ENCODE measurements at places on chromosomes 1 and 21.
A peak's percentile ranks its signal among the peaks of the same experiment; 100 is the strongest.

- DNase-seq = no peak
Observed at GRCh38 chr21:46649356-46649755, 13.9 kb downstream of the PRMT2 start.

DNA sequence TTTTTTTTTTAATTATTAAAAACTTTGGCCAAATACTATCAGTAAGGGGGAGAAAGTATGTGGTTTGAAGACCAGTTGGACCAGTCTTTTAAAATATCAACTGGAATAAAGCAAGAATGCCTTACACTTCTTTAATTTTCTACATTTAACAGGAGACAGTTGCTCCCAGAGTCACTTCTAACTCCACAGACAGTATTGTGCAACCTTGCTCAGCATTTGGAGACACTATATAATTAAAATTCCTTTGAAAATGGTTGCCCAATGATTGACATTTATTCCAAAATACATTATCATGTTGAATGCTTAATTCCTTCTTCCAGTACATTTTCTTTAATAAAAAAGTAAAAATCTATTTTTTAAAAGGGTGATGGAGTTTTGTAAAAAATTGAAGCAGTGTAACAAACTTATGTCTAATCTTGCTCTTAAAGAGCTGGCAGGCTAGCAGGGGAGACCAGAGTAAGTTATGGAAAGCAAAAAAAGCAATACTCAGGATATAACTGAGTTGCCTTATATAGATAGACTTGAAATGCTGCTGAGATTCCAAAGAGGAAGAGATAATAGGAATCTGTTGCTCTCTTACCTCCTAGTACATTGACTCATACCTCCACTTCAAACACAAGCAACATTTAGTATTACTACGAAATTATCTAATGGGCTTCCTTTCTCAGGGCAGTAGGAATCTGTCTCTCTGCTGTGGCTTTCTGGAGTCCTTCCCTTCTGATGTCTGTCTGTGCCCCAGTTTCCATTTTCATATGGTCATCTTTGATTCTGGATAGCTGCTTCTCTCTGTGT is 69.7 kb upstream of the RGL1 start:
- no peak for DNase-seq

- DNase-seq = peak; percentile 27
Observed at GRCh38 chr21:44012474-44013379, 618 bp downstream of the TRAPPC10 start.

DNA sequence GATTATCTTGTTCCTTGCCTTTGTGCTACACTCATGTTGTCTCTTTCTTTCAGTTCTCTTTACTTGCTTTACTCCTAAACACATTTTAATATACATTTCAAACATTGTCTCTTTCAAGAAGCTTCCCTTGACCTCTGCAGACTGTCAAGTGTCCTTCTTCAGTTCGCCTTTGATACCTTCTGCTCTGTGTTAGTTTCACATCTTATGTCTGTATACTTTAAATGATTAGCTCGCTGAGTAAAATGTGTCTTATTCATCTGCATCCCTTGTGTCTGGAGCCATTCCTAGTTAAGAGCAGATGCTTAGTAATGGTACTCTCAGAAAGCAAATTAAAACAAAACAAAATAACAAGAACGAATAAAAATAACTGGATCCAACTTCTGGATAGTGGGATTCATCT is 303.3 kb downstream of the S1PR1 start:
- peak; percentile 33 for DNase-seq

- no peak for DNase-seq
Observed at GRCh38 chr1:185441605-185442004, 124.6 kb upstream of the IVNS1ABP start.

- DNase-seq = no peak
Observed at GRCh38 chr1:3852091-3852490, 4.9 kb downstream of the CEP104 start.

- DNase-seq = no peak
Observed at GRCh38 chr1:206049293-206049692, 3.7 kb upstream of the RHEX start.

DNA sequence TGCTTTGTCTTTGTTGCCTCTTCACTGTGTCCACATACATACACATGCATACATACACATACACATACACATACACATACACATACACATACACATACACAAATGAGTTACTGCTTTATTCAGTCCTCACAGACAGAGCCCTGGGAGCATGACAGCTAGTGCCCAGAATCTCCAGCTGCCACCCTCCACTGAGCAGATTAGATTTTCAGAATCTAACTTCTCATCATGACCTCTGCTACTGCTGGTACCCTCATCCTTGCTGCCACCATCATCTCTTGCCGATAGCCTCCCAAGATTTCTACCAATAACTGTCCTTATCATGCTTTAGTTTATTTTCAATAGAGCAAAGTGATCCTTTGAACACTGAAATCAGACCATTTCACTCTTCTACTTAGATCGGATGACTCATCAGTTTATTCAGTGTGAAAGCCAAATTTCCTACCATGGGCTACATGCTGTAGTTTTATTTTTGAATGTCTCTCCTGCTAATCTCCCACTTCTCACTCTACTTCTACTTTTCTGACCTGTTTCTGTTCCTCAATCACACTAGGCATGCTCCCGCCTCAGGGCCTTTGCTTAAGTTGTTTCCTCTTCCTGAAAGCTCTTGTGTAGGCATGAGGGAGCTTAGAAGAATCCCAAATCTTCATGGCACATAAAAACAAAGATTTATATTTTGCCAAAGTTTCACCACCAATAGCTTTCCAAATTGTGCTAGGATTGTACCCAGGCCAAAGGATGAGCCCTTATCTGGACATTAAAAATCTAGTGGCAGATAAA is 43.0 kb downstream of the ATP6V1G3 start:
- DNase-seq = no peak

GRCh38 chr21:31337996-31338907 is 5.8 kb downstream of the TIAM1 start:
- DNase-seq = no peak

- DNase-seq = no peak
Observed at GRCh38 chr1:145747398-145748247, 28.3 kb downstream of the CD160 start.

GRCh38 chr1:228047183-228047466 is 35.4 kb upstream of the ARF1 start:
- no peak for DNase-seq

GRCh38 chr1:15584489-15585363 is at the start of gene AGMAT:
Gene AGMAT, minus strand, starts transcription at chr1:15585051. Its CDS starts 84 bp downstream, at chr1:15584967.
- DNase-seq = peak; percentile 68

GRCh38 chr1:65213271-65214023 is 65.4 kb downstream of the AK4 start:
- DNase-seq = no peak

DNA sequence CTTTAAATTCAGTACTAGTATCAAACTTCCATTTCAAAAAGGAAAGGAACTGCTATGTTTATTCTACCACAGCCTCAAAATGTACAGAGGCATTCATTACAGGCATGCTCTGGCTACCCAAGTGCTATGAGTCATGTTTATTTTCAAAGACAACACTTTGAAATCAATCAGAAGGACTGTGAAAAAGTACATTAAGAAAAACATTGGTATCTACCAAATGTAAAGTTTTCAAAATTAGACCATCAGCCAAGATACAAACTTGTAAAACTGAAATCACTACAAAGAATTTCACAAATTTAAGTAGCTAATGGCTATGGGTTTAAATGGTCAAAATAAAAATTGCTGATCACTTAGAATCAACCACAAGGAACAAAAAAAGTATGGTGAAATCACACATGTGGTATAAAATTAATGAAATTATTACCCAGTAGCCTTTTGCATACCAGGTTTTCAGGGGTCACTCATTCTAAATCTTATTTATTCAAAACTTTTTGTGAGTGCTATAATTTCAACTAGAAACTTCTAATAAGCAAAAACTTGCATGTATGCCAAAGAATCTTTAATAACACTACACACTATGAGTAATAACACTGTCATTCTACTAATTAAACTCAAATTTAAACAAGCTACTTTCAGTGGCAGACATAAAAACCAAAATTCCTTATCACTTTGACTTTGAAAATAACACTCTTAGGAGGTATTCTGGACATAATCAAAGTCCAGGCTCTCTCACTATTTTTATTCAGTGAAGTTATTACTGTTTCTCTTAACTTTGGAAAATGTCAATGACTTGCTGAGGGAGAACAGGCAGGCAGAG is 49.2 kb downstream of the ENAH start:
- DNase-seq = no peak

- DNase-seq = no peak
Observed at GRCh38 chr1:113253187-113253586, 137.1 kb upstream of the MAGI3 start.

- no peak for DNase-seq
Observed at GRCh38 chr1:70017770-70018169, 187.6 kb downstream of the LRRC40 start.

DNA sequence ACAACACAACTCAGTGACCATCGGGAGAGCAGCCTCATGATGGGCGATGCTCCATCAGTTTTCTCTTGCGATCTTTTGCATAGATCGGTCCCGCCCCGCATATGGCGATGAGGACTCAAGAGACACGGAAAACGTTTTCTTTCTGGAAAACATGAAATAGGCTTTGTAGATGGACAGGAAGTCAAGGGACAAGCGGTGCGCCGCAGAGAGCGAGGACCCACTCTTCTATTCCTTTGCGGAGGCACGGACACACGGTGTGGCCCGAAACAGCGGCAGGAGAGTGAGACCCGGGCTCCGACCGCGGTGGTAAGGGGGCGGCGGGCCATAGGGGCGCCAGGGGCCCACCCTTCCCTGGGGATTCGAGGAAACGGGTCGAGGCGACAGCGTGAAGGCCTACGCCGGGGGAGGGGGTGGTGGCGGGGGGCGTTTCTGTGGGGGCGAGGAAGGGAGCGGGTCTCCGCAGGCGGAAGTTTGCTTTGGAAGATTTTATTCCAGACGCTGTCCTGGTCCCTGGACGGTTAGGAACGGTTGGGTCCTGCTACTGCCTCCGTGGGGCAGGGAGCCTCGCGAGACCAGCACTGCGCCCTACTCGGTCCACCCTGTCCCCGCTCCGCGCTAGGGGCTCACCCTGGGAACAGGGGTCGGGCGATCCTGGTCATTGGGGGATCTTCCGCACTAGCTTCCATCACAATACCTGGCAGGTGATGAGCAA is 796 bp upstream of the TDRKH start:
- peak; percentile 32 for DNase-seq

- DNase-seq = no peak
Observed at GRCh38 chr1:107213225-107213624, 72.4 kb downstream of the NTNG1 start.

DNA sequence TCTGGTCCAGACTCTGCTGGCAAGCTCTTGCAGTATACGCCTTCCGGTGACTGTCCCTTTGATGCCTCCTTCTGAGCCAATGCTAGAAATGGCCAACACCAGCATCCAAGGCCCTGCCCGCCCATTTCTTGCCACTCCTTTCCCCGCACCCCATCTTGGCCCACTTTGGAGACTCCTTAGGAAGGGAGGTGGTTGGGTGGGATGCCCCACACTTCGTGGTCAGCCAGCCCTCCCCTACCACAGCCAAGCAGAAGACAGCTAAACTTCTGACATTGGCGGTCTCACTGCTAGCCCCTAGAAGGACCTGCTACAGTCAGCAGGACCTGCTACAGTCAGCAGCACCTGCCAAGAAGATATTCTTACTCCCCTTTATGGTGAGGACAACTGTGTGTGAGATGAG is 73.5 kb upstream of the CLDN14 start:
- DNase-seq = no peak

DNA sequence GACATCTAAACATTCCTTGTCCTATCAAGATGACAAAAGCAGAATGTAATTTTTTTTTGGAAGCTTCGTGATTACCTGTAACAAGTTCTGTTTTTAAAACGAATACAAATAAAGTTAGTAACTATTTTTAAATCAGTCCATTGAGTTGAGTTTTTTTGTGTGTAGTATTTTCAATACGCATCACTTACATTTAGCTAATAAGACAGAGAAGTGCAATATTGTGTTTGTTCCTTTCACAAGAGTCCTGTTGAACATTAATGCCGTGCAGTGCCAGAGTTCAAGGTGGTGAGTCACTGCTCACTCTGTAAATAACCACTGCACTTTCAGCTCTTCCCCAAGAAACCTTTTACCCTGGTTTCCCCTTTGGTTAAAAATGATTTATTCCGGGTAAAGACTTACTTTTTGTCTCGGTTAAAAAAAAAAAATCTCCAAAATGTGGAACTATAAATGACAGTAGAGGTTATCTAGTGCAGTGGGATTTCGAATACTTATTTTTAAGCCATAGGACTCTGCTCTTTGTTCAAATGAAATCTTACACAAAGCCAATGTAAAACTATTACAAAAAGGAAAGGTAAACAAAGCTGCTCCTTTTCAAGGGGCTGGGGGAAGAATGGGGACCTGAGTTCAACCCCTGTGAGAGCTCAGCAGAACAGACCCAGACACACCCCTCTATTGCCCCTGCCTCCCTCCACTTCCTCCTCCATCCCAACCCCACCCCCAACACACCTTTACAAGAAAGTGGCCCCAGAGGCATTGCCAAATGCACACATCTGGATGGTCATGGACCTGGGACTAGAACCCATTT is 14.8 kb upstream of the NCMAP start:
- DNase-seq = peak; percentile 34

DNA sequence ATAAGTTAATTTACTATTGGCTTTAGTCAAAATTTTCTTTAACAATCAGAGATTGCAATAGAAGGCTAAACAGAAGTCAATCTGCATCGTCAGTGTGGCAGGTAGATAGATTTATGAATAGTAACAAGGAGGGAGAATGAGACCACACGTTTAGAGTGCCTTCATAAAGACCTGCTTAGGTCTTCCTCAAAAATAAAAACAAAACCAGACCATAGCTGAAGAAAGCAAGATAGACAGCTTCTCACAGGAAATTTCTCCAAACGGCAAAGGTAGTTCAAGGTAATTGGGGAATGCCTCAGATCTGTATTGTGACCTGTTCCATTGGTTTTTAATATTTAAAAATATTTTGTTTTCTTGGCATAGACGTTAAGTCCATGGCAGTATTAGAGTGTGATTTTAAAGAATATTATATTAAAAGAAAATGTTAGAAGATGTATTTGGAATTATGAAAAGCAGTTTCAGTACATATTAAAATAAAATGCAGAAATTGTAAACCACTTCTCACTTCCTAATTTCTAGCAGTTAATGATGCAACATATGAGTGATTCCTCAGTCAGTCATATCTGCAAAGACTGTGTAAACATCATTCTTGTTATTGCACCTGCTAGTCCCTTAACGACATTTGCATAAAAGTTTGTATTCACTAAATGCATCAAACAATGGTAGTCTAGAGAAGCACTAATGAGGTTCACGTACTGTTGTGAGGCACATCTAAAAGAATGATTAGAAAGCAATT is 278.0 kb downstream of the HLX start:
- no peak for DNase-seq

DNA sequence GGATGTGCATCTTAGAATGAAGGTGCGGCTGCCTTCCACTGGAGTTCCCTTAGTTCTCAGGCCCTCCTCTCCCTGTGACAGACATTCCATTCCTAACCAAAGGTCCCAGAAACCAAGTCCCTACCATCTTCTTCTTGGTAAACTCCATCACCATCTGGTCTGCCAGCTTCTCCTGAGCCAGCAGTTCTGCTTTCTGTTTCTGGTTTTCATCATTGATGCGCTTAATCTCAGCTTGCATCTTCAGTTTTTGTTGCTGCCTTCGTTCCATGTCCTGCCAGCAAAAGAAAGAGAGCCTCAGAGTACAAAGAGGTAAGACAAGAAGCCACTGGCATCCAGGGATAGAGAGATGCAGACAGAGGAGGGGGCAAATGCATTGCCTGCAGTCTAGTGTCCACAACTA is 18.0 kb upstream of the VSIG8 start:
- no peak for DNase-seq

- peak; percentile 75 for DNase-seq
Observed at GRCh38 chr21:37562920-37563640, 196.5 kb downstream of the DYRK1A start.

All from NCI-H510A treated with DMSO at 0.1 percent for 48 hours (cell line).